ENCODE measurements at places on chromosomes 12 and 14.

- DNase-seq = no peak
These were observed 18.0 kb downstream of the CYP46A1 start for GRCh38 chr14:99702115-99702514.

DNA sequence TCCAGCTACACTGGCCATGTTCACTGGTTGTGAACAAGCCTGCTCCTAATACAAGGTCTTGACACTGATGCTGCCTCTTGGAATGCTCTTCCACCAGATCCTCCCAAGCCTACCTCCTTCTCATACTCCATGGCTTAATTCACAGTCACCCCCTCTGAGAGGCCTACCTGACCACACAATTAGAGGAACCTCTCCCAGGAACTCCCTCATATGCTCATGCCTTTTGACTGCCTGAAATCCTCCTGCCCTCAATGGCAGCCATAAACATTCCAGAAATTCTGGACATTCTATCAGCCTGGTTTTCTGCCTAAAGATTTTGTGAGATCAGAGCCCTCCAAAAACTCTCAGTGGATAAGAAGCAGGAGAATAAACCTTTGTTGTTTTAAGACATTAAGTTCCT, 340.2 kb downstream of the C12orf75 start:
- DNase-seq = no peak

DNA sequence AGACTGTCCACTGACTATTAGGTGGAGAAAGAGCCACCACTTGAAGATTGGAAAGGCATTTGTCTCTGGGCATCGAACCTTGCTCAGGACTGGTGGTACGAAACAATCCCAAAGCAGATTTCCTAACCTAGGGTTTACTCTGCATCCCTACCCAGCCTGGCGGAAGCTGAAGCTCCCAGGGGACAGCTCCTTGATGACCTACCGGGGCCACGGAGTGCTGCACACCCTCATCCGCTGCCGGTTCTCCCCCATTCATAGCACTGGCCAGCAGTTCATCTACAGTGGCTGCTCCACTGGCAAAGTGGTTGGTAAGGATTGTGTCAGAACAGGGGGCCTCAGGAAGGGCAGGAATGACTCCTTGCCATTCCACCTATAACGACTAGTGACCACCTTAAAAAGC, 6.5 kb upstream of the NRL start:
- DNase-seq = no peak

- DNase-seq = no peak
These were observed 7.5 kb upstream of the SERPINA5 start for GRCh38 chr14:94573475-94574277.

GRCh38 chr14:77011245-77011644, 17.3 kb downstream of the IRF2BPL start:
- DNase-seq = no peak

DNA sequence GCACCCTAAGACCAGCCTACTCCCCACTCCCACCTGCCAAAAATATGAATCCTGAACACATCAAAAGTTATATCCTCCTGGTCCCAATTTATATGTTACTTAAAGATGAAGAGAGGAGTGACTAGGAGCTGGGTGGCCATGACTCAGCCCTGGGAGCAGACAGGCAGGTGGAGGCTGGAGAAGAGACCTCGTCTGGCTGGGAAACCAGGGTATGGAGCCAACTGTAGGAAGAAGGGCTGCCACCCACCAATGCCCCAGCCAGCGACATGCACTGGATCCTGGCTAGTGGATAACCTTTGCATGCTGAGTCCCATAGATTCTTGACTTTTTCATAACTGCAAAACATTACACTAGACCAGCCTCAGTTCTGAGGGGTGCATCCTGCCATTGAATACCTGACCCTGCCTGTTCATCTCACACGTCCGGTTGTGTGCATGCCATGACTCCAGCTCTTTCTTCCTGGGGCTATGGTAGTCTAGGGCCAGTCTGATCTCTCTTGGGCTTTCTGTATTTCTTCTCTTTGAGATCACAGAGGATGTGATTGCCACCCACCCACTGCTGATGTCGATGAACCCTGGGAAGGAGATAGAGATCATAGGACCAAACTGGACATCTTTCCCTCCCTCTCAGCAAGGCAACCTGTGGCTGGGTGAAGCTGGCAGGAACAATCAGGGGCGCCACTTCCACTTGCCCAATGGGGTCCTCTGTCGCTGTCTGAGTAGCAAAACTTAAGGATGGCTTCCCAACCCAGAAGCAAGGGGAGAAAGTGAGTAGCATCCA, 69.6 kb upstream of the DDX11 start:
- no peak for DNase-seq

GRCh38 chr12:115433014-115433634, 749.1 kb upstream of the TBX3 start:
- DNase-seq = no peak

DNA sequence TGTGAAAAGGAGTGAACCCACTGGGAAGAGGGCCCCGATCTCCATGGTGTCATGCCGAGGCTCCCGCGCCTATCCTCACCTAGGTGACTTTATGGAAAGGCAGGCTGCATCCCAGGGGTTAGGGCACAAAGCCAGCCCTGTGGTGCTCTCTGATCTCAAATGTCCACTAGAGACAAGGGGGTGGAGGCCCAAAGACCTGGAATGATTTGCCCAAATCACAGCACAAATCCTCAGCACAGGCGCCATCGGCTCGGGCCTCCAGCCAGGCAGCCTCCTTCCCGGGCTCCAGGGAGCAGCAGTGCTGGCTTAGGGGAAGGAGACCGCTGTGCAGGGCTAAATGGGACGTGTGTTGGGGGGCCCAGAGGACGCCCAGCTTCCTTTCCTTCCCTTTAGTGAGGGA, 17.6 kb downstream of the CHGA start:
- DNase-seq = no peak

DNA sequence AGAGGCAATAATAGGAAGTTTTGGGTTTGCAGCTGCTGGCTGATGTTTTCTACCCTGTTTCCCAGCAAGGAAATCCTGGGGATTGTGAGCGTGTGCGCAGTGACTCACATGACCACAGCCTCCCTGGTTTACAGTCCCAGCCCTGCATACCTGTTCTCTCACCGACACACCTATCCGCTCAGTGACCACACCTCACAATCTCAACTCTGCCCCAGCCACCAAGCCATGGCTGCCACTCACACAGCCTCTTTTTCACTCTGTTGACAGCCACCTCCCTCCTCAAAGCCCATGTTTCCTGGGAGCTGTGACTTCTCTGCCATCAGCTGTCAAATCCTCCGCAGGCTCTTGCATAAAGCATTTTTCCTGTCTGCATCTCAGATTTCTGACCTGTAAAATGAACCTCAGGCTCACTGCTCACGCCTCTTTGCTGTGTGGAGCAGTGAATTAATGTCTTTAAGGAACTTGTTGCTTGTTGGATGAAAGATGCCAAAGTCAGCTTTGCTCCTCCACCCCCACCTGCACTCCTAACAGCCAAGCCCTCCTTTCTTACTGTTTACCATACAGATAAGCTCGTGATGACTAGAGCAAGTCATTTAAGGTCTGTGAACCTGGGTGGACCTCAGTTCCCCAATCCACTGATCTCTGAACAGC, 43.5 kb downstream of the B4GALNT3 start:
- DNase-seq = no peak

DNA sequence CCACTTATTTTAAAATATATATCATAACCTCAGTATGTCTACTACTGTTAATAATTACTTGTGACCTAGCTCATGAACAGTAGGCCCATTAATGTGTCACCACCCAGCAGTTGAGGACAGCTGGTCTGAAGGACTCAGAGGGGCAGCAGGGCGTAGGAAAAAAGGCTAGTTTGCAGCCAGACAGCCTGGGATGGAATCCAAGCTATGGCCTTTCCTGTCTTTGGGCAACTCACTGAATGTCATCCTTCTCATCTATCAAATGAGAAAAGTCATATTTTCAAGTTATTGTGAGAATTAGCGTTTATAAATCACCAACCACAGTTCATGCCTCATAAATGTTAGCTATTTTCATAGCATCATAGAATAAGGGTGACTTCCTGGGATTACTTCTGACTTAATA, 12.3 kb downstream of the DENND5B start:
- DNase-seq = no peak

DNA sequence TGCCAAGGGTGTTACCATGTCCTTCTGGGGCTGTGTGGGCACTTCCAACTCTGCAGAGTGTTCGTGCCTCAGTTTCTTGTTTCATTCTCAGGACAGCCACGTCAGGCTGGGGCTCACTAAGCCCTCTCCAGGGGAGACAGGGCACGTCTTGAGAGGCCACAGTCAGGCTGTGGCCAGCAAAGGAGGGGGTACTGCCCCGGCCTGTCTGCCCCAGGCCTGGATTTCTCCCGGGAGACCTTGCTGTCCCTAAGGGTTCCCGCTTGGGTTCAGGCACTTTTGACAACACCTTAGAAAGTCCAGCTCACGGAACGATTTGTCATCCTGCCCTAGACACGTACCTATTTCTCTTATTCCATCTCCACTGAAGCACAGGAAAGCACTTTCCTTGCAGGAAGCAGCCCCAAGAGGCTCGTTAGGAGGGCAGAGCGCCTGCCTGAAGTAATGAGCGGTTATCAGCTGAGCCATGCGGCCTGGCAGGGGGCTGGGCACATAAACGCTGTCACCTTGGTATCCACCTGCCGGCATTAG, 290.4 kb upstream of the RTL1 start:
- DNase-seq = no peak

- DNase-seq = no peak
These were observed 1.6 kb downstream of the ZFP36L1 start for GRCh38 chr14:68791078-68791901.

DNA sequence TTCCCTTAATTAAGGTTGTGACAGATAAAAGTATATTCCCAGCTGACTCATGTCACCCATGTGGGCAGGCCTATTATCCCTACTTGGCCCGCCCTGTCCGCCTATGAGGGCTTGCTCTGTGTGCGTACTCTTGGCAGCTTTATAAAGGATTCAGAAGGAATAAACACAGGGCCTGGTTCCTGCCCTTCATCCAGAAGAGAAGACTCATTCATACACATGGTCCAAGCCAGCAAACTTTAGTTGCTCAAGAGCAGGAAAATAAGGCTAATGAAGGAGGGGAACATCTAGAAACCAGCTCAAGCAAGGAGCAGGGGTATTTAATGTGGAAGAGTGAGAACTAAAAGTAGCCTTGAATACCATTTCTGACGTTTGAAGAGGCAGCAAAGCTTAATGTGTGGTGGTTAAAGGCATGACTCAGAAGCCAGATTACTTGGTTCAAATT, 141.9 kb downstream of the CRADD start:
- DNase-seq = no peak

DNA sequence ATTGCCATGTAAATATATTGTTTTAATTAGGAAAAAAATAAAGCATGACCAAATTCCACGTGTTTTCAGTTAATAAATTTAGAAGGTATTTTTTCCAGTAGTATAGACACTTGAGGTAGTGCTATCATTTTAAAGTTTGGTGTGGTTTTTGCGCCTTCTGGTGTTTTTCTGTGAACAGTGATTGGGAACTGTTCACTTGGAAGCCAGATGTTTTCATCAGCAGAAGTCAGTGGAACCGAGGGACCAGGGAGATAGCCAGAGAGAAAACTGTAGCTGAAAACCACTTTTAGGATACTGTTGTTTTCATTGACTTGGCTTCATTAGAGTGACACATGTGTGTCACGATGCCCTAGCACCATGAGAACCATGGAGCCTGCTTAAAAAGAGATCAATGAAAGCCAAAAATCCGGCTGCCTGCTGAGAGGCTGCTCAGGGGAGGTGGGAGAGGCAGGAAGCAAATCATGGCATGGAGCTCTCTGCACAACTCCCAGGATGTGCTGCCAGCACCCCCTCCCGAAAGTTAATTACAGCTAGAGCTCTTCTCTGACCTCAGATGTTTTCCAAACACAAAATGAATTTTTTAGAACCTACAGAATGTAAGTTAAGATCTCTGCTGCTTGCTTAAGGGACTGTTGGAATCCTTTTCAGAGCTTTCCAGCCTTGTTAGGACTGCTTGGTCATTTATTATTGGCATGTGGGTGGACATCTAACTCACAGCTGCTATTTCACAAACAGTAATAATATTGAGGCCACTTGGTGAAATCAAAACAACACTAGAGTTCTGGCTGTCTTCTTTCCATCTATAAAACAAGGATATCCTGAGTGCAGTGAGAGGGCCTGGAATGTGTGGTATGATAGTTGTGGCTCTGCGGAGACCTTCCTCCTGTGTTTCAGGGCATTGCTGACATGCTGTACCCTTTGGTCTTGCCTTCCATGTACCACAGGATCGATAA, 192.3 kb downstream of the ANO4 start:
- DNase-seq = no peak

- DNase-seq = no peak
These were observed 16.8 kb upstream of the DYNC1H1 start for GRCh38 chr14:101947577-101947903.

- DNase-seq = no peak
These were observed 6.4 kb upstream of the TBPL2 start for GRCh38 chr14:55446833-55447232.

DNA sequence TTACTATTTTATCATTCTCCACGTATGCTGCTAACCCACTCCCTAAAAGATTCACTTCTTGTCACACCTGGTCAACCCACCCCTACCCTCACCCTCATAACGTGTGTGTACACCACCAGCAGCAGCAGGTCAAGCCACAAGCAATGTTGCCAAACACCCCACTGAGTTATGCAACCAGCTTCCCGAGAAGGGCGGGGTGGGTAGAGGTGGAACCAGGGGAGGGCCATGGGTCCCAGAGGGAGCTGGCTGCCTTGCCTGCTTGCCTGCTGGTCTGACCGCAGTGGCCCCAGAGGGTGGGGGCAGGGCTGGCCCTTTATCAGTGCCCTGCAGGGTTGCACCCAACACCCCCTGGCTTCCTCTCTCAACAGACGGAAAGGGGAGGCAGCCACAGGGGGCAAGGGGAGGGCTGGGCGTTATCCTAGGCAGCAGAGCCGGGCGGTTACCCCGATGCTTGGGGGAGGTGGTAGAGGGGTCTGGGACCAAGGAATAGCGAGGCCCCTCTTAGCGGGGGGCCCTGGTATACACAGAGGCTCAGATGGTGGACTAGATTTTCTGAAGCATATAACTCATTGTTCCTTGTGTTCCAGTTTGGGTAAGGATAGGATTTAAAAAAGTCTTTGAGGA, 3.5 kb upstream of the NFE2 start:
- DNase-seq = no peak

DNA sequence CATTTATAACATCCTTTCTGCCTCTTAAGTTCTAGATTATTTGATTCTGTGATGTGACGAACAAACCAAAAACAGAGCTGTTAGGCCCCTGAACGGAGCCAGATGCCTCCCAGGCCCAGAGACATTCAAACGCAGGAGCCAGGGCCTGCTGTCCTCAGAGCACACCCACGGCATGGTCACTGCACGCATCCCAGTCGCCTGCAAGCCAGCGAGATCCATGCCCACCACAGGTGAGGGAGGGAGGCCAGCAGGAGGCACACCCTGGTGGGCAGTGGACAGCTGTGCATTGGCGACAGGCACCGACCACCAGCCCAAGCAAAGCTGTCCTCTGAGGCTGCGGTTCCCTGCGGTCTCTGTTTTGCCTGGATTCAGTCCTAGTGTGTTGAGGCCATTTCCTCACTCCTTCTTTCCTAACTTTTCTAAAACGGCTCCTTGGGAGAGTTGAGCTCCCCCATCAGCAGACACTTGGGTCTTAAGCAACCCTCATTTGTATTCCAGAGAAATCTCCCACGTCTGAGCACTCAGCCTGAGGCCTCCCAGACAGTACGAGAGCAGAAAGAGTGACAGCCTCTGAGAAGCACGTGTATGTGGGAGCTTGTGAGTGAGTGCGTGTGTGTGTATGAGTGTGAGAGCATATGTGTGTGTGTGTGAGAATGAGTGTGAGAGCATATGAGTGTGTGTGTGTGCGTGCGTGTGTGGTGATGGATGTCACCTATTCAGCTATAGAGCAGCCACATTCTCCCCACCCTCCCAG, 81.2 kb downstream of the CHGA start:
- no peak for DNase-seq
